Left cardiac atrium (tissue), 4 donors: ENCODE measurements at places on chromosomes 2 and 18. TPM values are rescaled to one million over a fixed set of nuclear protein-coding genes. Genes with fewer than 3 reads are reported as not detected.

GRCh38 chr18:23163786-23164533 is 28.7 kb downstream of the CABLES1 start:
- DNase-seq, result no peak

- no peak for DNase-seq
Observed at GRCh38 chr2:126029316-126029715, 626.6 kb upstream of the GYPC start.

DNA sequence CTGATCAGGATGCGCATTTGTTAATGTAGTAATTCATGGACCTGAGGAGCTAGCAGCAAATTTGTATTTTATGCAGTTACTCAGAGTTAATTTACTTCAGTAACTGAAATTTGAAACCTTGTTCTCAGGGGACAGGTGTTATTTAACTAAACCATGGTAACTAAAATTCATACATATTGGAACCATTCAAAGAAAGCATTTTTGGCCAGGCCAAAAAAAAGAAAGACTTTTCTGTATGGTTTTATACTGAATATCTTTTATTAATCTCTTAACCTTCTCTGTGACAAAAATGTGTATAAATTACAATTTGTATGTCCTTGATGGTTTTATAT is 4.4 kb upstream of the KLHL23 start:
- DNase-seq, result no peak

Gene STARD6
- not detected for total RNA-seq

DNA sequence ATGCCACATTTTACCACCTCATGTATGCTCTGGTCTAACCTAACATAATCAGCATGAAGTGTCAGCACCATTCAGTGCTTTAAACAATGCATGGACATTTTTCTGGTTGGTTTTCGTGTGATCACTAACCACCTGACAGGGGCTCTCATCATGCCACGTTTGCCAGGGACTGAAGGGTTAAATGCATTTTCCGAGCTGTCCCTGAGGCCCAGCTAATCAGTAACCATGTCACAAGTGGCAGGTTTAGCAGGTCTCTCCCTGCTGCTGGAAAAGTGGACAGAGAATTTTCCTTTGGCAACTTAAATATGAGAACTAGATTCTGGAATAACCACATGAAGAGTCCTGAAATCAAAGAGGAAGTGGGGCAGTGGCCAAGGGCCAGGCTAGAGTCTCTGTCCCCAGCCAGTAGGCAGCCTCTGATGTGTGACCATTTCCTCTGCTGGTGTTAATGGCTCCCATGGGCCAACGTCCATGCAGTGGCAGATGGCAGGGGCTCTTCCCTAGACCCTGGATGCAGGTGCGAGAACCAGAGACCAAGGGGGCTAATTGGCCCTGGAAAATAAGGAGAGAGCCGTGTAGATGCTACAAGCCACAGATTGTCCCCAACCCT is 69.5 kb downstream of the TPGS2 start:
- DNase-seq, result no peak

DNA sequence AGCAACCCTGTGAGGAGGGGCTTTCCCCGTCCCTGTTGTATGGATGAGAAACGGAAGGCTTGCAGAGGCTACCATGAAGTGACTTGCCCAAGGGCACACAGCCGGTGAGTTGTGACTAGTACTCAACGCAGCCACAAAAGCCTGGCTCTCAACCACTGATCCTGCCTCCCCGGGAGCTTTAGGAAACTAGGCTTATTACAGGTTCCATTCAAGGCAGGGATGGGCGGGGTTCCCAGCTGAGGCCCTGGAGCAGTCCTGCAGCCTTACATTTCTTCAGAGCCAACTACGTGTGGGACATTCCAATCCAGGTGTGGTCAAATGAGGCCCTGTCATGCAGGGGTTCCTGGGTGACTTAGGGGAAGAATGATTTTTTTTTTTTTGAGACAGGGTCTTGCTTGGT is 59.6 kb downstream of the MEX3C start:
- no peak for DNase-seq

Gene KIF5C
- total RNA-seq, result 1.1 TPM

DNA sequence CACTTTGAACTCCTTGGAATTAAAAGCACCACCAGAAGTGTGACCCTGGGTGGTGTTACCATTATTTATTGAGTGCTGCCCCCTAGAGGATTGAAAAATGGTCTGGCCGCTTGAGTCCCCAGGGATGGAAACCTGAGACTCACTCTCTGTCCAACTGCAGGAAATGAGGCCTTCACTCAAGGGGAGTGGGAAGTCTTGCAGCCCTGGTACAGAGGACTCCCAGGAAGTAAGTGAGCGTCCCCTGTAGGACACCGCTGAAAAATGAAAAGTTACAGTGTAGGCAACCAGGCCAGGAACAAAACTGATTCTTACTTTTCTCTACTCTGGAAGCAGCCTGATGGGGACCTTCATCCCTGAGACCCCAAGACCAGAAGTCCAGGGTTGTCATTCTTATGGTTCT is 2.2 kb upstream of the NRP2 start:
- peak; percentile 39 for DNase-seq

GRCh38 chr2:173667014-173667413 is 298.2 kb downstream of the SP3 start:
- no peak for DNase-seq

DNA sequence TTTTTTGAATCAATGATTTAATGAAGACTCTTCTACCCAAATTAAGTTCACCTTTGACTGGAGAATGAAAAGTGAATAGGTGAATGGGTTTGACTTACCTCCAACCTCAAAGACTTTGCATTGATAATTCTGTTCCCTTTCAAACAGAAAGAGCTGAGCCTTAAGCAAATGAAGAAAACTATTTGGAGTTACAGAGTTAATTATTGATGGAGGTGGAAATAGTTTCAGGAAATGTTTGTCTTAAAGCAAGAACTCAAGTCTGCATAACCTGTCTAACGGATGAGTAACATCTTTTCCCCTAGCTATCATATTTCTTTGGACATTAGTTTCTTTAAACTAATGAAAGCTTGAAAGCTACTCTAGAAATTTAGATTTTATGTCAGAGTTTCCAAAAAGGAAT is 166.5 kb downstream of the CERS6 start:
- DNase-seq, result no peak

DNA sequence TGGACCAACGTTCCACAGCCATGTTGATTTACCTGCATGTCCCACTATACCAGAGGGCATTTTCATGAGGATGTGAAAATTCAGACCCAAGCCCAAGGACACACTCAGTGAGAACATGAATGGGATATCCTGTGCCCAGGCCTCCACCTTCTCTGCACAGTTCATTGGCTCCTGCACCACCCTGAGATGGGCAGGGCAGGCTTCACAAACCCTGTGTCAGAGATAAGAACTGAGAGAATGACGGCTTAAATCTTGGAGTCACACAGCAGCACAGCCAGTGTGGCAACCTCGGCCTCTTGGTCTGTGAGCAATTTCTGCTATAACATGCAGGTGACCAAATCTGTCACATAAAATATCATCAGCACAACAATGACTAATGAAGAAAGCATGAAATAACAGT is 71.9 kb downstream of the UXS1 start:
- no peak for DNase-seq

Gene INSIG2
- total RNA-seq, result 15.9 TPM

DNA sequence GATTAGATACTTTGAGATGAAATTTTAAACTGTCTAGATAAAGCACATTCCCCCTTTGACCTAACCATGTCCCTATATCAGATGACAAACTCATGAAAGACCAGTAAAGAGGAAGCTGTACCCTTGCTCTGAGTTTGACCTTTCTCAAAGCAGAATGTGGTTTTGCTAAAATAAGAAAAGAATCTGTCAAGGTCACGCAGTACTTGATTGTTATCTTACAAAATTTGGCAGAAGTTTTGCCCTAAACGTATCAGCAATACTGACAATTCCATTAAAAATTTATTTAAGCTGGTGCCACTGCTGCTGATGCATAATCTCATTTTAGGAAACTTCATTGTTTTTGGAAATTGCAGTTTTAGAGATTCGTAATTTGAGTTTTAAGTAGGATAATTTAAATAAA is 31.2 kb upstream of the GALM start:
- no peak for DNase-seq

DNA sequence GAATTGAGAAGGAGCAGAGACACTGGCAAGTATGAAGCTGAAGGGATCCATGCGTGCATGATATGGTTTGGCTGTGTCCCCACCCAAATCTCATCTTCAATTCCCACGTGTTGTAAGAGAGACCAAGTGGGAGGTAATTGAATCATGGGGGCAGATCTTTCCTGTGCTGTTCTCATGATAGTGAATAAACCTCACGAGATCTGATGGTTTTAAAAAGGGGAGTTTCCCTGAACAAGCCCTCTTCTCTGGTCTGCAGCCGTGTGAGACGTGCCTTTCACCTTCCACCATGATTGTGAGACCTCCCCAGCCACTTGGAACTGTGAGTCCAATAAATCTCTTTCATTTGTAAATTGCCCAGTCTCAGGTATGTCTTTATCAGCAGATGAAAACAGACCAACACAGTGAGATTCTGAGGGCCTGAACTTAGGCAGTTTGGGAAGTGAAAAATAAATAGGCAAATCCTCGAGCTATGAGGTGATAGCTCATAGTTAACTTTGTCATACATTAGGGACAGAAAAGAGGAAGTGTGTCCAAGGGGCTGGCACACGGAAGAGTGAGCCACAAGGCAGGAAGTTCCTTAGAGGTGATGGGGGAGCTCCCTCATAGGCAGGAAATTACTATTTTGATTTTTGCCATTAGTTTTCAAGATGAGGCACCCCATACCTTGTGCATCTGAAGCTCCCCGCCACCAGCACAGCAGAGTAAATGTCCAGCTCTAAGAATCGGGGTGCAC is 658.8 kb upstream of the ID2 start:
- no peak for DNase-seq

GRCh38 chr2:100189387-100189786 is 47.0 kb upstream of the AFF3 start:
- DNase-seq, result no peak

GRCh38 chr2:219522111-219523030 is 8.1 kb downstream of the ASIC4 start:
- DNase-seq, result peak; percentile 54

DNA sequence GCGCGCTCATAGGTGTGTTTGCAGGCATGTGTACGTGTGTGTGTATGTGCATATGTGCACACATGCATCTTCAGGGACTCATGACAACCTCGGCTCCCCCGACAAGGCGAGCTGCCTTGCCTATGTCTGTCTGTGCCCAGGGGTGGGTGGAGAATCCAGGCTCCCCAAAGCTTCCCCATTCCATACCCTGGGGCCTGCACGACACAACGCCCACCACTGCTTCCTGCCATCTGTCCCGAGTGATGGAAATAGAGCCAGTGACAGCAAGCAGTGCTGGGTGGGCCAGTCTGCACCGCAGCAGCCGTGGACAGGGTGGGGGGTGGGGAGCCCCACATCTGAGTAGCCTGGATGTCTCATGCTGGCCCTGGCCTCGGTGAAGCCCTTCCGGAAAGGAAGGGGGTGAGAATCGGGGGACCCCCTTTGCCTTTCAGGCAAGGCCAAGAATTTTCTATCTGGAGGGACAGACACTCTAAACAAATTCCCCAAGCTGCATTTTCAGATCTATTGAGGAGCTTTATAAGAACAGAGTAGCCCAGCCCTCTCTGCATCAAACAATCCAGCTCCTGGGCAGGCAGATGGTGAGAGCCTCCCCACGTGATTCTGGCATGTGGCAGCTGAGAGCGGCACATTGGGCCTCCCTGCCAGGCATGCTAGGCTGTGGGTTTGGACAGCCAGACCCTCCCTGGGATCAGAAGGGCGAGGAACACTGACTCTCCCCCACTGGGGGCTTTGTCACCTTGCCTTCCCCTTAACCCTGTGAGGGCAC is 4.9 kb downstream of the KCNIP3 start:
- no peak for DNase-seq

DNA sequence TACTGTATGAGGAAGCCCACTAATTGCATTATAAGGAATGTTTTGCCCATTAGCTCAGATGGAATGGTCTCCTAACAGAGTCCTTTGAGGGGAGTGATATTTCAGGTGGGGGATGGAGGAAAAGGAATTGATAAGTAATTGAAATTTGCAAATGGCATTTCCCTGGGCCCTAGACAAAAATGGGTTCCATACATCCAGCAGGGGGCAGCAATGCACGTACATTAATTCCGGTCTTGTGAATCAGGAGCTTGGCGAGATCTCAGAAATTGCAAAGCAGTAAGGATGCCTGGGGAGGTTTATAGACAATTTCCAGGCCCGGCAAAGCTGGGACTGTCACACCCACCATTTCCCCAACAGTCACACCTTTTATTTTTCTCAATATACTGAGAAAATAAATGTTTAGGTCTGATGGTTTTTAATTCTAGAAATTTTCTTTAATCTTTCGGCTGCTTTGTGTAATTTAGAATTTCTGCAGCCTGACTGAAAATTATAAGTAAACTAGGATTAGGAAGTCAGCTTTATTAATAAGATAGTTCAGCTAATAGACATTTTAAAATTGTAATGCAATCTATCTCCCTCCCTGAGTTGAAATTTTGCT is 122.8 kb downstream of the LYPD1 start:
- DNase-seq, result peak; percentile 72

DNA sequence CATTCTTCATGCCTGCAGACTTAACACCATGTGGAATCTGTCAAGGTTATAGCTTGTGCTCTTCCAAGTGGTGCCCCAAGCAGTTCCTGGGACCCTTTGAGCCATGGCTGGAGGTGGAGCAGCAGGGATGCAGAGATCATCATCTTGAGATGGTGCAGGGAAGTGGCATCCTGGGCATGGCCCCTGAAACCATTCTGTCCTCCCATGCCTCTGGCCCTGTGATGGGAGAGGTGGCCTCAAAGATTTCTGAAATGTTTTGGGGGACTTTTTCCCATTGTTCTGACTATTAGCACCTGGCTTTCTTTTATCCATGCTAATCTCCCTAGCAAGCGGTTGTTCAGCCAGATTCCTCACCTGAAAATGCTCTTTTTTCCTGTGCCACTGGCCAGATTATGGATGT is 10.3 kb upstream of the TMEM37 start:
- DNase-seq, result no peak

DNA sequence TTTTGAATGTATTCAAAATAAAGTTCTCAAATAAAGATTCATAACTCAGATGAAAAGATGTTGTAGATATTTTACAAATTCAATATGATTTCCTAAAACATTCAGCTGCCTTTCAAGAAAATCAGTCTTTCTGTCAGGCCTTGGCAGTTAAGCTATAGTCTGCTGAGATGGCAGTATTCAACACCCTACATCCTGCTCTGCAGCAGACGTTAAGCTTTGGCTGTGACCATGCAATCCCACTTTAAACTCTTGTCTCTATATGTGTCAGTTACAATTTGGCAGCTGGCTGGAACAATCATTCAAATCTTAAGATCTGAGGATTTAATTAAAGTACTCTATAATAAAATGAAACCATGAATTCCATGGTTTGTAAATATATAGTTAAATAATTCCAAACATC is 567.3 kb upstream of the ZNF804A start:
- no peak for DNase-seq

DNA sequence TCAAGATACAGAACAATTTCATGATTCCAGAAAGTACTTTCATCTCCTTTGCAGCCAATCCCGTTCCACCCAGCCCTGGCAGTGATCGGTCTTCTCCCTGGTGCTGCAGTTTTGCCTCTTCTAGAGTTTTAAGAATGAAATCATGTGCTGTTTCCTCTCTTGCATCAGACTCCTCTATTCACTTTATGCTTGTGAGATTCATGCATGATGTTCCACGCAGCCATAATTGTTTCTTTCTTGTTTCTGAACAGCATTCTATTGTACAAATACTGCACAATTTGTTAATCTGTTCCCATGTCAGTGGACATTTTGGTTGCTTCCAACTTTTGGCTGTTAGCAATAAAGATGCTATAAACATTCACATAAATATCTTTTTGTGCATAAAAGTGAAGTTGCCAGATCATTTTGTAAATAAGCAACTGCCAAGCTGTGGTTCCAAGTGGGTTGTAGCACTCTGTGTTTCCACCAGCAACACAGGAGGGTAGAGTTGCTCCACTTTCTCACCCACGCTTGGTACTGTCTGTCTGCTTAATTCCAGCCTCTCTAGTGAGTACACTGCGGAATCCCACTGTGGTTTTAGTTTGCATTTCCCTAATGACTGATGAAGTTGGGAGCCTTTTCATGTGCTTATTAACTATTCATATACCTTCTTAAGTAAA is 104.5 kb downstream of the TWIST2 start:
- no peak for DNase-seq
